Lower lobe of right lung (tissue), 2 donors: ENCODE measurements at places on chromosomes 5 and 9. TPM values are rescaled to one million over a fixed set of nuclear protein-coding genes. Genes with fewer than 3 reads are reported as not detected.

The POLE3 gene
- 29.7 TPM for total RNA-seq

The SPINK4 gene
- total RNA-seq, result not detected

The PCDHGB3 gene
- 2.2 TPM for total RNA-seq

The BRD8 gene
- 56.9 TPM for total RNA-seq

The CDH6 gene
- total RNA-seq, result 7.2 TPM

The UBAP2 gene
- 33.3 TPM for total RNA-seq

The PCDHGA5 gene
- 2.8 TPM for total RNA-seq

The SPINK6 gene
- not detected for total RNA-seq

The IL33 gene
- total RNA-seq, result 47.8 TPM

The C5orf52 gene
- not detected for total RNA-seq

The MEIKIN gene
- total RNA-seq, result not detected

The PCDHB15 gene
- total RNA-seq, result 2.8 TPM

The TIMD4 gene
- total RNA-seq, result not detected

The ARHGEF39 gene
- 1.2 TPM for total RNA-seq

The CSNK1A1 gene
- total RNA-seq, result 198 TPM

The LCN6 gene
- 2.9 TPM for total RNA-seq

The IFNE gene
- not detected for total RNA-seq

The DND1 gene
- 1.2 TPM for total RNA-seq

The VCAN gene
- 133 TPM for total RNA-seq

The RNF130 gene
- total RNA-seq, result 139 TPM

The MTMR12 gene
- total RNA-seq, result 39.3 TPM

The LCN15 gene
- total RNA-seq, result not detected

The PCDHGB2 gene
- 3.7 TPM for total RNA-seq

The NR2F1-AS1 gene
- 11.1 TPM for total RNA-seq

The FAM200C gene
- total RNA-seq, result 6.1 TPM

The FOXD4L6 gene
- not detected for total RNA-seq

The CLTB gene
- 75.8 TPM for total RNA-seq

The PCDHA6 gene
- total RNA-seq, result 0.50 TPM

The POLR3G gene
- total RNA-seq, result 1.8 TPM

The IL13 gene
- total RNA-seq, result not detected

The SLC4A9 gene
- 0.32 TPM for total RNA-seq

The NR3C1 gene
- total RNA-seq, result 110 TPM

The PRDM9 gene
- total RNA-seq, result not detected

The COL5A1 gene
- total RNA-seq, result 29.0 TPM

The IL4 gene
- not detected for total RNA-seq

The BSPRY gene
- 8.4 TPM for total RNA-seq

The BRD3 gene
- 35.5 TPM for total RNA-seq

The TICAM2 gene
- 5.8 TPM for total RNA-seq

The SELENOP gene
- 705 TPM for total RNA-seq

The RARS1 gene
- 55.2 TPM for total RNA-seq

The NXNL2 gene
- total RNA-seq, result 0.71 TPM

The PCDHB16 gene
- 2.6 TPM for total RNA-seq

The ADRA1B gene
- 3.8 TPM for total RNA-seq

The TNC gene
- 18.5 TPM for total RNA-seq

The CDC20B gene
- 0.24 TPM for total RNA-seq

The GRXCR2 gene
- total RNA-seq, result not detected
